Stomach (tissue), 19 donors: ENCODE measurements at places on chromosomes 5 and 9. TPM values are rescaled to one million over a fixed set of nuclear protein-coding genes. Genes with fewer than 3 reads are reported as not detected.
A peak's percentile ranks its signal among the peaks of the same experiment; 100 is the strongest.

- H3K27ac ChIP-seq = no peak overlapping the region
- no peak for DNase-seq
- no peaks in the 10 kb centered on the region for H3K27me3 ChIP-seq
- no peak overlapping the region for H3K4me3 ChIP-seq
- H3K4me1 ChIP-seq = peaks cover 24% of the 10 kb centered on the region
Measured at GRCh38 chr9:134046894-134047681, 20.7 kb downstream of the BRD3 start.

- H3K4me3 ChIP-seq = no peak overlapping the region
- no peak for DNase-seq
- peaks cover 44% of the 10 kb centered on the region for H3K36me3 ChIP-seq
- H3K27me3 ChIP-seq = no peaks in the 10 kb centered on the region
Measured at GRCh38 chr5:73902327-73903051, 276.5 kb downstream of the ARHGEF28 start.

GRCh38 chr5:133409210-133409674 is 203.1 kb downstream of the FSTL4 start:
- H3K4me1 ChIP-seq = no peaks in the 10 kb centered on the region
- no peak overlapping the region for H3K27ac ChIP-seq
- no peak overlapping the region for H3K4me3 ChIP-seq
- H3K27me3 ChIP-seq = no peaks in the 10 kb centered on the region
- no peaks in the 10 kb centered on the region for H3K36me3 ChIP-seq
- no peak for DNase-seq

DNA sequence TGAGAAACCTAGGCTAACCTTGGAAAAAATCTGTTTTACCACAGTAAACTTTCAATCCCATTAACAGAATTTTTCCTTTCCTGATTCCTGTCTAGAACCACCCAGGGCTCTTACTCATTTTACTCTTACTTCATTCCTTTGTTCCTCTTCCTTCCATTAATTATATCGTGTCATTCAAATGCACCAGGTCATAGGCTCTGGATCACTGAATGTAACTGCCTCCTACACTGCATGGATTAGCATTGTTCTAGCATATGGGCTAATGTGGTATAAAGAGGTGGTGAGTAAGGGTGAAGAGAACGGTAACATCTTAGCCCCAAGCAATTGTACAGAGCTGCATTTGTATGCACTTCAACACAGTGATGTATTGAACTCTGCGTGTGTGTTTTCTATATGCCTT is 49.5 kb upstream of the SPINK5 start:
- H3K27ac ChIP-seq = no peak overlapping the region
- H3K27me3 ChIP-seq = no peaks in the 10 kb centered on the region
- no peaks in the 10 kb centered on the region for H3K36me3 ChIP-seq
- H3K4me1 ChIP-seq = no peaks in the 10 kb centered on the region
- no peak overlapping the region for H3K4me3 ChIP-seq
- DNase-seq = no peak

- H3K36me3 ChIP-seq = no peaks in the 10 kb centered on the region
- peaks cover 7% of the 10 kb centered on the region for H3K4me1 ChIP-seq
- no peak for DNase-seq
- H3K27me3 ChIP-seq = no peaks in the 10 kb centered on the region
- no peak overlapping the region for H3K4me3 ChIP-seq
Measured at GRCh38 chr5:145629047-145629446, 206.1 kb downstream of the PRELID2 start.

DNA sequence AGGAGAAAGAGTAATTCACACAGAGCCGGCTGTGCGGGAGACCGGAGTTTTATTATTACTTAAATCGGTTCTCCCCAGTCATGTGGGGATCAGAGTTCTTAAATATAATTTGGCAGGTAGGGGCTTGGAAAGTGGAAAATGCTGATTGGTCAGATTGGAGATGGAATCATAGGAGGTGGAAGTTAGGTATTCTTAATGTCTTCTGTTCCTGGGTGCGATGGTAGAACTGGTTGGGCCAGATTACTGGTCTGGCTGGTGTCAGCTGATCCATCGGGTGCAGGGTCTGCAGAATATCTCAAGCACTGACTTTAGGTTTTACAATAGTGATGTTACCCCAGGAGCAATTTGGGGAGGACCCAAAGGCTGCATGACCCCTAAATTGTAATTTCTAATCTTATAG is 4.6 kb upstream of the CERCAM start:
- peaks cover 88% of the 10 kb centered on the region for H3K27me3 ChIP-seq
- DNase-seq = peak; percentile 59
- H3K4me3 ChIP-seq = no peak overlapping the region
- H3K4me1 ChIP-seq = peaks cover 21% of the 10 kb centered on the region
- H3K27ac ChIP-seq = no peak overlapping the region

DNA sequence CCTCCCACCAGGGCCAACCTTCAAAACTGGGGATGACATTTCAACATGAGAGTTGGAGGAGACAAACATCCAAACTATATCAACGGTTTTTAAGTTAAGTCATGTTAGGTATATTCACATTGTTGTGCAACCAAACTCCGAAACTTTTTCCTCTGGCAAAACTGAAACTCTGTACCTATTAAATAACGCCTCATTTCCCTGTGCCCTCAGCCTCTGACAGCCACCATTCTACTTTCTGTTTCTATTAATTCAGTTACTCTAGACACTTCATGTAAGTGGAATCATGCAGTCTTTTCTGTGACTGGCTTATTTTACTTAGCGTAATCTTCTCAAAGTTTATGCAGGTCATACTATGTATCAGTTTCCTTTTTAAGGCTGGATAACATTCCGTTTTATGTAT is 85.0 kb downstream of the CWC27 start:
- no peaks in the 10 kb centered on the region for H3K4me1 ChIP-seq
- H3K36me3 ChIP-seq = peaks cover 4% of the 10 kb centered on the region
- H3K27ac ChIP-seq = no peak overlapping the region
- DNase-seq = no peak
- H3K4me3 ChIP-seq = no peak overlapping the region

SPTAN1 gene
- polyA plus RNA-seq = 49.0 TPM

VAV2 gene
- 4.1 TPM for polyA plus RNA-seq

SLC2A6 gene
- polyA plus RNA-seq = 0.92 TPM

ANXA2R gene
- 0.76 TPM for polyA plus RNA-seq
